ENCODE measurements at places on chromosomes 12 and 14. TPM values are rescaled to one million over a fixed set of nuclear protein-coding genes. Genes with fewer than 3 reads are reported as not detected.

Gene RHEBL1
- not detected for total RNA-seq

Gene GDF11
- 0.17 TPM for total RNA-seq

Gene GNB3
- not detected for total RNA-seq

Gene REM2
- total RNA-seq: 1.1 TPM

Gene SYNJ2BP
- total RNA-seq: 28.0 TPM

Gene FANCM
- 2.1 TPM for total RNA-seq

Gene GPR68
- total RNA-seq: not detected

Gene KRT78
- total RNA-seq: not detected

Gene ING4
- 12.8 TPM for total RNA-seq

Gene ANO4
- total RNA-seq: not detected

Gene ANG
- total RNA-seq: 6.3 TPM

Gene CD163L1
- total RNA-seq: 2.4 TPM

Gene PPP1CC
- total RNA-seq: 137 TPM

Gene RNASE7
- total RNA-seq: not detected

Gene RTN1
- 1.7 TPM for total RNA-seq

Gene GZMB
- not detected for total RNA-seq

Gene RFX4
- total RNA-seq: not detected

Gene VPS33A
- total RNA-seq: 16.1 TPM

Gene GUCY2C
- total RNA-seq: 0.17 TPM

Gene C12orf50
- total RNA-seq: not detected

Gene SLC38A4
- total RNA-seq: 46.0 TPM

Gene OTOGL
- total RNA-seq: 0.10 TPM

Gene RILPL1
- total RNA-seq: 35.6 TPM

Gene CPSF2
- 52.2 TPM for total RNA-seq

Gene BATF
- 5.2 TPM for total RNA-seq

Gene CIDEB
- total RNA-seq: 0.85 TPM

Gene RND1
- not detected for total RNA-seq

Gene PRICKLE1
- 5.6 TPM for total RNA-seq

Gene SLC25A47
- total RNA-seq: 0.46 TPM

Gene TMEM119
- total RNA-seq: 0.85 TPM

Gene HOXC13
- not detected for total RNA-seq

Gene TPH2
- total RNA-seq: not detected

Gene CMTM5
- total RNA-seq: 1.7 TPM

Gene PMEL
- total RNA-seq: not detected

Gene GLT8D2
- total RNA-seq: 0.87 TPM

Gene CLEC14A
- total RNA-seq: 35.9 TPM

Gene PZP
- total RNA-seq: not detected

Gene LYZ
- total RNA-seq: 13.8 TPM

Gene SLC7A7
- 1.9 TPM for total RNA-seq

Gene UBC
- total RNA-seq: 3,173 TPM

Gene CCDC88C
- 2.7 TPM for total RNA-seq

Gene VSIG10
- 18.8 TPM for total RNA-seq

Gene DCAF11
- 52.4 TPM for total RNA-seq

Gene KRT83
- 0.13 TPM for total RNA-seq

Gene BCL2L2
- total RNA-seq: 22.8 TPM

Gene ANKLE2
- 31.3 TPM for total RNA-seq

Gene KCNC2
- not detected for total RNA-seq

Gene P2RX7
- total RNA-seq: 0.46 TPM

Gene HRK
- not detected for total RNA-seq

Gene OXA1L
- total RNA-seq: 83.5 TPM

Gene MSI1
- total RNA-seq: not detected

Gene TWF1
- total RNA-seq: 10.2 TPM

Gene TCL1B
- total RNA-seq: not detected

Gene RASAL1
- total RNA-seq: not detected

Gene OTX2
- not detected for total RNA-seq
